Inflammatory macrophage treated with lipopolysaccharide for 4 hours (primary cell): ENCODE measurements at places on chromosomes 1 and 21.

DNA sequence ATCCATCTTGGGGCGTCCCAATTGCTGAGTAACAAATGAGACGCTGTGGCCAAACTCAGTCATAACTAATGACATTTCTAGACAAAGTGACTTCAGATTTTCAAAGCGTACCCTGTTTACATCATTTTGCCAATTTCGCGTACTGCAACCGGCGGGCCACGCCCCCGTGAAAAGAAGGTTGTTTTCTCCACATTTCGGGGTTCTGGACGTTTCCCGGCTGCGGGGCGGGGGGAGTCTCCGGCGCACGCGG is 282 bp upstream of the SOD1 start:
- DNase-seq = no peak

DNA sequence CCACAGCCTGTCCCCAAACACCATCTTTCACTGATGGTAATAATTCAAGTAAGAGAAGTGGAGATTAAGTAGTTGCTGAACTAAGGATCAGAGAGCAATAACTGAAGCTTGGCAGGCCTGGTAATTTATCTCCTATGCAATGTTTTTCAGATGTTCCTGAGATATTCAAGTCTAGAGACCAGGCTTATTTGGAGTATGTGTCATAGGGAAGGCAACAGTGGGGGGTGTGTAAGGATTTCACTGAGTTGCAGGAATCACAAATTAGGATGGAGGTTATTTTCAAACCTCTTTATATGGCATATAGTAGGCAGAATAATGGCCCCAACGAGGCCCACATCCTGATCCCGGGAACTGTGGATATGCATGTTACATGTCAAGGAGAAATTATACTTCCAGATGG is 171.7 kb downstream of the KCNJ6 start:
- no peak for DNase-seq

- DNase-seq = no peak
Measured at GRCh38 chr1:150164224-150164623, 14.5 kb downstream of the PLEKHO1 start.

DNA sequence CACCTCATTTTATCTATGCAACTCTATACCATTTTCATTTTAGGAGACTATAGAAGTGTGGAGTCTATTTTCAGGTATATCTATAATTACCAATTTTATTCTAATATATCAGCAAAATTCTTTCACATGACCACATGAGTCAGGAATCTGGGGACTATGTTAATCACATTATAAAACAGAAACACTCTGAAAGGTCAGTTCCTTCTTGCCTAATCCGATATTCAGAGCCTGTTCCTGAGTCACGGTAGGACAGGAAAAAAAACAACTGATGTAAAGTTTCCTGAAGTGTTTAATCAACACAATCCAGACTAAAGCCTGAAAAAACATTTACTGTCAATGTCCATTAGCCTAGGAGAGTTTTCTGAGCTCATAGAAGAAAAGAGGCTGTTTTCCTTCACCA is 1902.3 kb downstream of the NCAM2 start:
- peak; percentile 5 for DNase-seq

- DNase-seq = no peak
Measured at GRCh38 chr1:151759241-151759640, 4.1 kb downstream of the MRPL9 start.

DNA sequence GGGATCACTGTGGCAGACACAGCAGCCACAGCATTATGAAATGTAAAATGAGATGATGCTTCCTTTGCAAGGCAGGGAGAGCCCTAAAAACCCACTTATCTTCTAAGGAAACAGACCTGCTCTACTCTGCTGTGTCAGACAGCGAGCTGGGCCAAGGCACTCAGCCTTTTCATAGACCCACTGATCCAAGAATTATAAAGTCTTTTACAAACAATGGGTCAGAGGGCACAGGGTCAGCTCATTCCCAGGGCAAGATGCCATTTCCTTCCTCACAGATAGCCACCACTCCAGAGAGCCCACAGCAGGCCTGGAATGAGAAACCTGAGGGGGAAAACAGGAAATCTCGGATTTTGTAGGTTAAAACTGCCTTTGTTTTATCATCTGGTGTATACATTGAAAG is 42.9 kb downstream of the CASQ2 start:
- no peak for DNase-seq

DNA sequence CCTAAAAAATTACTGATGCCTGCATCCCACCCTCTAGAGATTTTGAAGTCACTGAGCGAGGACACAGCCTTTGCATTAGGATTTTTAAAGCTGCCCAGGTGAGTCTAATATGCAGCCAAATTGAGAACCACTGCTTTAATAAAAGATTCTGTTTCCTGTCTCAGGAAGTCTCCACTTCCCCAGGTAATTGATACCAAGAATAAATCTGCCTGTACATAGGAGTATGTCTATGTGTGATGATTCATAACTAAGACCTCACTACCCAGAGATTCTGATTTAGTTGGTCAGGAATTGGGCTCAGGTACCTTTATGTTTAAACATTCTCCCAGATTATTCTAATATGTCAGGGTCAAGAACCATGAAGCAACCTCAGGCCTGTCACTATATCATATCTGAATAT is 108.8 kb upstream of the ARTN start:
- no peak for DNase-seq

DNA sequence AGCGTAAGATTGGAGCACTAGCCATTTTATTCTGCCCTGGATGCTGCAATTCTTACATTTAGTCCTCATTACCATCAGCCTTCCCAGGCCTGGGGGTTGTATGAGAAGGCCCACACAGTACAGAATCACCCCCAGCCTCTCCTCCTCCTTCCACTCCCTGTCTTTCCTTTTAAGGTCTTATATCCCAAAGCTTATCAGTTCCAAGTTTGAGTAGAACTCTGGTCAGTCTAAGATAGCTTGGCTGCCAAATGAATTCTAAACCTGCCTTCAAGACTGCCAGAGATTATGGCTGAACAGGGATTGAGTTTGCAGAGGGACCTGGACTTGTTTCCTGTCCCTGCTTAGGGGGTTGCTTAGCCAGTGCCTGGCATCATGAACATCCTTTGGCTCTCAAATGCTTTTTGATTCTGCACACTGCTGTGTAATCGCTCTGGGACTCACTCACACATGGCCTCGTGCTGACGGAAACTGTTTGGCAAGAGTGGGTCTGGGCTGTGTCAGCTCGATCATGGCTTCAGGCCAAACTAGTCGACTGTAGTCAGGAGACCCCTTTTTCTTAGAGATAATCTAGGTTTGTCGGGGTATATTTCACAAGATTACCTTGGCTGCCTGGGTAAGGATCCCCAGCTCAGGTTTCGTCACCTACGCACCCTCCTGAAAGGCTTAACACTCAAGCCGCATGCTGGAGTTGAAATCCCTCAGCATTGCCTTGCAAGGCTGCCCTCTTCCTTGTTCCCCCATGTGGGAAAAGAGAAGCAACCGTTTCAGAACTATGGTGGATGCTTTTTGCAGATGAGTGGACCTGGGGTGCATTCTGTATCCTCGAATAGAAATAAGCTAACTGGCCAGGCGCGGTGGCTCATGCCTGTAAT is 252.6 kb downstream of the NFIA start:
- DNase-seq = no peak

DNA sequence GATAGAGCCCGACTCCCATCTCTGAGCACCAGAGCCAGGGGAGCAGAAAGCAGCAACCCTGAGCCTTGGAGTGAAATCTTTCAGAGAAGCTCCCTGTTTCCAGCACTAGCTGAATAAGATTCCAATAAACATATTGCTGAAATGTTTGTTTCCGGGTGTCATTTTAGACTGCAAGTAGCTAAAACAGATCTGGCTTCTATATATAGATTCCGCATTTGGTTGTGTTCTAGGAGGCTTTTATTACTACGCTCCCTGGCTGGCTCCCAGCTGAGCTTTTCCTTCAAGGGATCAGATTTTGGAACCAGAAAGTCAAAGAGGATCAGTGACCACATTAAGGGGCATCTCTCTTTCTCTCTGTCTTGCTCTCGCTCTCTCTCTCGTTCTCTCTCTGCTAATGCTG is 88.2 kb downstream of the PAPPA2 start:
- DNase-seq = no peak

DNA sequence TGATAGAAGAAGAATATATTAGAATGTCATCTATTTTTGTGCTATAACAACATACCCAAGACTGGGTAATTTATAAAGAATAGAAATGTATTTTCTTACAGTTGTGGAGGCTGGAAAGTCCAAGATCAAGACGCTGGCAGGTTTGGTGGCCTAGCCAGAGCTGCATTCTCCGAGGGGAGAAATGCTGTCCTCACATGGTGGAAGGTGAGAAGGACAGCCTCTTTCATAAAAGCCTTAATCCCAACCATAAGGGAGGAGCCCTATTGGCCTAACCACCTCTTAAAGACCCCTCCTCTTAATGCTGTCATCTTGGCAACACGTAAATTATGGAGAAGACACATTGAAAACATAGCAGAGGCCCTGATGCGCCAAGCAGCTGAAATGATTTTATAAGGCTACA is 60.1 kb upstream of the KAZN start:
- no peak for DNase-seq

DNA sequence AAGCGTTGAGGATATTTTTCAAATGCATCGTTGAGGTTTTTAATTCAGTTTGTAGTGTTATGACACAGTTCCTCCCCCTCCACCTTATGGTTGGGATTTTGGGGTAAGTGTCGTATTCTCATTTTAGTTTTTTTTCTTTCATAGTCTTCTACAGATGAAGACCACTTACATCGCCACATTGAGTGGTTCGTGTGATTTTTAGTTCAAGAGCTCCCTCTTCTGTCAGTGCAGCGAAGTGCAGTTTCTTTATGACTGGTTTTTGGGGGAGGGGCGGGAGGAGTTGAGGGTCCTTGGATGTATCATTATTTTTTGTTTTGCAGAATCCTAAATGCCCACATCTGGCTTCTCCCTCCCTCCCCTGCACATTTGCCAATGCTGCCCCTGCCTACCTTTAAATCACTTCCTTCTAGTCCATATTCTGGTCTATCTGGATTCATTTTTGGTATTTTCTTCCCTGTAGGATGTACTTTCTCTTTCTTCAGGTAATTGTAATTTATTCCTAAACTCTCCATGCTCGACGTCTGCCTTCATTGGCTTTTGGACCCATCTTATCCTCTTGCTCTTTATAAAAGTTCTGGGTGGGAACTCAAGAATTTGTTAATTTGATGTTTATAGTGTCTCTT is 433.1 kb downstream of the CAMTA1 start:
- DNase-seq = peak; percentile 2

DNA sequence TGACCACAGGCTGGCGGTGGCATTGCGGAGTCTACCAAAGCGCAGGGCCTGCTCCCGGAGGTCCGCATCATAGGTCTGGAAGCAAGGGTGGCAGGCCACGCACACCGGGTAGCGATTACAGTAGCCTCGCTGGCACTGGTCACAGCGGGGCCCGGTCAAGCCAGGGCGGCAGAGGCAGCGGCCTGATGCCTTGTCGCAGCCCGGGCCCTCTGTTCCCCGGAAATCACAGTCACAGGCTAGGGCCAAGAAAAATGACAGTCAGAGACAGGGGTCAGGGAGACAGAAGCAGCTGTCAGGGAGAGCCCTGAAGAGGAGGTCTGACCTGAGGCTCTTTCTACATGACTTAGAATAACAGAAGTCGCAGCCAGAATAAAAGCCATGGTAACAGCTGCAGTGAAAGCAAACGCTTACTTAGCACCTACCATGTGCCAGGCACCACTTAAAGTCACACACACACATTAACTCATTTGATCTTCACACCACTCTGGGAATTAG is 26.4 kb downstream of the LAMB3 start:
- DNase-seq = no peak

DNA sequence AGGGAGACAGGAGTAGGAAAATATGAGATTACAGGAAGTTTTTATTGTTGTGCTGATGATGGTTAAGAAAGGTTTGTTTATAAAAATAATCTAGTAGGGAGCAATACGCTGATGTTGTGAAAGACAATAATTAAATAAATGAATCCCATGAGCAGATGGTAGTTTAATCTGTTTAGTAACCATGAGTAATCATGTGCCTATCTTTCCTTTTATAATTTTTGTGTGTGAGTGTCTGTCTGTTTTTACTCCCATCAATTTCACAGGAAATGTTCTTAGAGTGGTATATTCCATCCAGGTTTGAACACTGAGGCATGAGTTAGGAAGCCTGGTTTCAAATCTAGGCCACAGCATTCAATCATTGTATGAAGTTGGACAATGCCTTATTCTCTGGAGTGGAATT is 180.5 kb downstream of the OLFM3 start:
- no peak for DNase-seq

DNA sequence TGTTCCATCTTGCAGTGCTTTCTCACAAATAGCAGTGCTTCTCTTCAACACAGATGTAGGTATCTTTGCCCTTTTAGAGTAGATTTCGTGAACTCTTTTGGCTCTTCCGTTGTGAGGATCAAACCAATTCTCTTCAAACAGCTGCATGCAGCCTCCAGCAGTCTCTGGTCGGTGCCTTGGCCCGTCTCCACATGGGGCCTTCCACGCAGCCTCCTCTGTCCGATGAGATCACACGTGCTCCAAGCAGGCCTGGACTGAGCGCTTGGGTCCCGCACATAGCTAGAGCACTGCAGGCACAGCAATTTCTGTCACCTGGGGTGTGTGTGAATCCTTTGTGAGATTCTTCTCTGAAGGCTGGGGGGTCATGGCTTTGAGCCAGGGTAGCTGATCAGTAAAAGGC is 82.8 kb upstream of the KCNE2 start:
- DNase-seq = no peak

GRCh38 chr1:178684542-178685000 is 40.5 kb upstream of the RALGPS2 start:
- no peak for DNase-seq

DNA sequence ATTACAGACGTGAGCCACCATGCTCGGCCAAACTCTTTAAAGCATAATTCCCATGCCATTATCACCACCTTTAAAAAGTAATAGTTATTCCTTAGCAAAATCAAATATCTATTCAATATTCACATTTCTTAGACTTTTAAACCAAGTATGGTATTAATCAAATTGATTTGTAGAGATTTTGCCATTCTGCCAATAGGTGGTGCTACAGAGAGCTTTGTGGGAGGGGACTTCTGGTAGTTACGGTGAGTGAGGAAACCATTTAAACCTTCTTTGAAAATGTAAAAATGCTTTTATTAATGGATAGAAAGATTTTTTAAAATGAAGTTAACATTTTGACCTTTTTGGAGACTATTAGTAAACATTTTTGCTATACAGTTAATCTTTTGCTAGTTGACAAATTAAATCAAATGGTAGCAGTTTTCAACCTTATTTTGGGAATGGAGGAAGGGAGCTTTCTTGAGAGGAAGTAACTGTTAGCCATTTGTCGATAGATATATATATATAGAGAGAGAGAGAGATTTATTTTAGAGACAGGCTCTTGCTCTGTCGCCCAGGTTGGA is 19.3 kb downstream of the IARS2 start:
- DNase-seq = peak; percentile 53

DNA sequence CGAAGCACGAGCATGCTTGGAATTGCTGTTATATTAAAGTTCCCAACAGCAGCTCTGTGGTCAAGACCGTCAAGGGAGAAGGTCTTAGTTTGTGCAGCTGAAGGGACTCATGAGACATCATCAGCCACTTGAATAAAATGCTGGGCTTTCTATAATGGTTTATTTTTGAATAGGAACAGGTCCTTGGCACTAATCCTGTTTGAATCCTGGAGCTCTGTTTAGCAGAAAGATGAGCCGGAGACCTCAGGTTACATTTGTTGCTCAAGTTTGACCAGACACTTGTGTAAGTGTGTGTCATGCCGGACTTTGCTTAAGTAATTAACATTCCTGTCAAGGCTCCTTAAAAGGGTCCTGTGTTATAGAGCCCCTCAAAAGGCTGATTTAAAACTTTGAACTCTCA is 186.5 kb downstream of the ROR1 start:
- no peak for DNase-seq

GRCh38 chr1:38498686-38499085 is 360.9 kb downstream of the RRAGC start:
- no peak for DNase-seq
